T-helper 2 cell treated with Interferon-gamma antibody and Interleukin-4, amounts not matched to agents 5 μg/mL and 100 μg/mL, for 36 hours (primary cell): ENCODE measurements at places on chromosomes 11 and 22.

GRCh38 chr11:125451400-125452124, 44.5 kb downstream of the FEZ1 start:
- DNase-seq: no peak

GRCh38 chr22:46408568-46409506, 73.3 kb downstream of the TRMU start:
- no peak for DNase-seq

- no peak for DNase-seq
Measured at GRCh38 chr11:70477609-70478008, 79.3 kb downstream of the CTTN start.

DNA sequence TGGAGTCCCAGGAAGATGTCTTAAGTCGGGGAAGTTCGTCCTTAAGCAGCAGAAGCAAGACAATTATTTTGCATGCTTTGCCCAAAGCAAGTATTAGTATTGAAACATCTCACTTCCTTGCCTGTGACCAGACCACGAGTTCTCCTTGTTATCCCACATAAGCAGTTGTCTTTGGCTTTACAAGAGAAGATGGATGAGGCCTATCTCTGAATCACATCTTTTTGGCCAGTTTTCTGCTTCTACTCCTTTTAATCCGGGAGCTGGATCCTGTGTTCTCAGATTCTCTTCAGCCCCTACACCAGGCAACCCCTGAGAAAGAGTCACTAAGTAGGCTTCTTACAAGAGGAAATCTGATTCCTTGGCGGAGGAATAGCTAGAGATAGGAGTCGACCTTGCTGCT, 2.1 kb downstream of the SYT9 start:
- DNase-seq: no peak

DNA sequence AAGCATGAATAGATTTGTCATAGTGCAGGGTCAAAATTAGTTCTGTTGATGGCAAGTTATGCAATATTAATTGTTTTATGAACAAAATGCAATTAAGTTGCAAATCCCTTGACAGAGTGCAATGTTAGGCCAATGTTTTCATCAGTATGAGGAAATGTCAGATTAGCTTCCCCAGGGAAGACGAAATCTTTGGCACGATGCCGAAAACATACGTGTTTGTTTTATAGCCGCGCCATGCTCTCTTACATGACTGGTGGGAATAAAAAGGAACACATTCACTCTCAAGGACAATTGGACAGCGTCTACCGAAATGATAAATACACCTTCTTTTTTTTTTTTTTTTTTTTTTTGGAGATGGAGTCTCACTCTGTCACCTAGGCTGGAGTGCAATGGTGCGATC, 27.0 kb downstream of the MFNG start:
- DNase-seq: no peak

DNA sequence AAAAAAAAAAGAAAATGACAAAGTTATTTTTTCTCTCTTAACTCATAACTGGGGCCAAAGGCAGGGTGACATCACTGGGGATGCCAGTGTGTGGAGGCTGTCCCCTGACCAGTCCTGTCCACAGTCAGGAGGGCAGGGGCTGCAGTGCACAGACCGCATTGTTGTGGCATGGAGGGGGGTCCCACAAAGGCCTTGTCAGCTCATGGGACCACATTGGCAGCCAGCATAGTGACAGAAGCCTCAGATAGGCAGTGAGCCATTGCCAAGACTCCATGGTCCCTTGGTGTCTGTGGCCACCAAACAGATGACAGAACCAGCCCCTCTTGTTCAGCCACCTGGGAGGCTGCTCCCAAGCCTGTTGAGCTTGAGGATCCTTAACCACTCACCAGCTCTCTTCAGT, 4.1 kb downstream of the TMEM80 start:
- DNase-seq: no peak

GRCh38 chr11:134332189-134332631, 422 bp downstream of the GLB1L2 start:
- no peak for DNase-seq

- no peak for DNase-seq
Measured at GRCh38 chr22:32692371-32692770, 109.1 kb upstream of the TIMP3 start.

DNA sequence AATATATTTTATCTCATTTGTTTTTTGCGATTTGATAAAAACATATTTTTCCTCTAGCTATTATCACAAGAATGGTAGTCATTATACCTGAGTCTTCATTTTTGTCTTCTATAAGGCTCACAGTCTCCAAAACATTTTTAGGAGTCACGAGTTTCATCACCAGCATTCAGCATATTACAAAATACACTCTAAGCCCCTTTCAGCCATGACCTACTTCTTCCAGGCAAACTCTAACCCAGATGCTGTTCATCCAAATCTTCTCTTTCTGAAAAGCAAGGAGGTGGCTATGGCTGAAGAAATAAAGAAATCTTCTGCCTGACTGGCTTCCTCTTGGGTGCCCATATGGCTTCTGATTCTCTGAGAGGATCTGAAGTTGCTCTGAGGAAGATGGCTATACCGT, 35.7 kb upstream of the USP47 start:
- DNase-seq: no peak

GRCh38 chr11:61994981-61995380, 27.5 kb upstream of the FTH1 start:
- DNase-seq: no peak

GRCh38 chr11:111795334-111795985, 29.3 kb upstream of the PPP2R1B start:
- DNase-seq: no peak

DNA sequence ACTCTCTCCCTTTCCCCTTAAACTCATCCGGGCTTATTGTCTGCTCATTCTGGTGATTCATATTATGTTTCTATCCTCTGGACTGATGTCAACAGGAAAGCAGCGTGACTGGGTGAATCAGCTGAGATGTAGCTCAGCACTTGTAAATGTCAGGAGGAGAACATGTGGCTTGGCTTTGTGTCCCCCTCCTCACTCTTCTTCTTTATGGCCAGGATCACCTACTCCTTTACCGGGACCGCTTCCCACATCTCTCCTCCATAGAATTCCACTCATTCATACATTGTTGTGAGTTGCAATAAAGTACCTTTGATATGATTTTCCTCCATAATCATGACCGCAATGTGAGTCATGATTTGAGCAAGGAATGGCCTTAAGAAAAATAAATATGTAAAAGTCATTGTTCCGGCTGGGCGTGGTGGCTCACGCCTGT, 15.8 kb upstream of the SYN3 start:
- no peak for DNase-seq

- no peak for DNase-seq
Measured at GRCh38 chr11:108959874-108960273, 295.0 kb downstream of the DDX10 start.

DNA sequence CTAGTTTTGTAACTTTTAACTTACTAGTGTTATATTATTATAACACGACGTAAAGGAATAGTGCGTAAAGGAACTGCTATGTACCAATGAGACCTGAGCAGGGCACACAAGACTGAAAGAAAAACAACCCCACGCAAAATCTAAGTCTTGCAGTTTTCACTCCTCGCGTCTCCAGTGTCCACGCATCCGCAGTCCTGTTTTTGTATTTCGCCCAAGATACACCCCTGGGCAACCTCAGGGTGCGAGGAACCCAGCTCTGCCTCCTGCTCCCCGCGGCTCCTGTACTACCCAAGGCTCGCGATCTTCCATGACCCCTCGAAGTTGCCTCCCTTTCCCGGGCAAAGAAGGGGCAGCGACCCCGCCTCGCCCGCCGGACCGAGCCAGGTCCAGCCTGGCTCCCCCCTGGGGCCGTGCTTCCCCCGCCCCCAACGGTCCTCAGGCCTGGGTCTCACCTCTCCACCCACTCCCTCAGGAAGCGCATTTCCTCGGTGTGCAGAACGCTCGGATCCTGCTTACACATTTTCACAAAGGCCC, 393 bp downstream of the ST13 start:
- no peak for DNase-seq

GRCh38 chr11:47106798-47107411, 69.8 kb downstream of the ARFGAP2 start:
- DNase-seq: no peak

DNA sequence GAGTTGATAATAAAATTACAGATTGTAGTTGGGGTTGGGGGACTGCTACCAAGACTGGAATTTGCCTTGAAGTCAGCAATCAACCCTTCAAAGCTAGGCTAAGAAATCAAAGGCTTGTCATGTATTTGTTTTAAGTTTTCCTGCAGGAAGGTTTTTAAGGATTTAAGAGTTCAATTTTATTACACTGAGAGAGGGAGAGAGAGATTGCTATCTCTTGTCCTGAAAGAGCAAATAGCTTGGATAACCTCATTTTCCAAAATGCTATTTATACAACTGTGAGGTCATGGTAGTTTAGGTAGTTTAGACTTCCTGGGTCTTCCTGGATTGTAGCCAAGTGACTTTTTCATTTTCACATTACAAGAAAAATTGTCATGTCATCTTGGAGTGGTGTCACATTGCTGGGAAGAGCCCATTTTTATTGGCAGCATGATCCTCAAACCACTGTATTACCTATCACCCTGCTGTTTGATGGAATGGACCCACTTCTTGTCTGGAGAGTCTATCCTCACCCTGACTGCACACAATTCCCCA, 10.1 kb upstream of the PRSS23 start:
- no peak for DNase-seq

- DNase-seq: no peak
Measured at GRCh38 chr11:117833401-117833891, 8.9 kb upstream of the FXYD2 start.
